Smooth muscle cell of the brain vasculature (primary cell): ENCODE measurements at places on chromosomes 13 and 19.
A peak's percentile ranks its signal among the peaks of the same experiment; 100 is the strongest.

- no peak for DNase-seq
Measured at GRCh38 chr13:45142440-45143345, 22.4 kb downstream of the GTF2F2 start.

- DNase-seq = no peak
Measured at GRCh38 chr13:111184458-111185401, 69.6 kb downstream of the ARHGEF7 start.

DNA sequence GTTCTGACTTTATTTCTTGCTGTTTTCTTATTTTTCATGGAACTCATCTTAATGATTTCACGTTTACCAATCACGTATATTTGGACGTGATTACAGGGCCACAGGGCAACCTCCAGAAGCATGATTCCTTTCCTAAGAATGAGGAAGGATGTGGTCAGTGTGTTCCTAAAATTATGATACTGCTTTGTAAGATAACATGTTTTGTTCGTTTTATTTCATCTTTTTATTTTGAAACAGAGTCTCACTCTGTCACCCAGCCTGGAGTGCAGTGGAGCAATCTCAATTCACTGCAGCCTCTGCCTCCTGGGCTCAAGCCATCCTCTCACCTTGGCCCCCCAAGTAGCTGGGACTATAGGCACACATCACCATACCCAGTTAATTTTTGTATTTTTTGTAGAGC is 24.8 kb upstream of the LAIR1 start:
- no peak for DNase-seq

DNA sequence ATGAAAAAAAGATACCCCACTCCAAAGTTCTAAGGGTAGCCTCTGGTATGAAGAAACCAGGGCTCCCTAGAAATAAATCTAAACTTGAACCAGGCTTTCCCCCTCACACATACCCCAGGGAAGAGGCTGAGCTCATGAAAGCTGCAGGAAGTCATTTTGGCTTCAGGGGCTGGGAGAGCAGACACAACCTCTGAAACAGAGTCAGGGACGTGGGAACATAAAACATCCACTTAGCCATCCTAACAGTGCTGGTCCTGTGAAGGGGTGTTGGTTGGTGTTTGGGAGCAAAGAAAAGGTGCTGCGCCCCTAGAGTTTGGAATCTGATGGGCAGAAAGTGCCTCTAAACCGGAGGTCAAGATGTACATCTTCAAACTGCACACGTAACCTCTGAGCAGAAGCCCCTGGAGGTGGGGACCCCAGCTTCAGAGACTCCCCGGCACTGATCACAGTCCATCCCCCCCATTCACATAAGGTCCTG is 15.8 kb downstream of the RAB3D start:
- DNase-seq = no peak

DNA sequence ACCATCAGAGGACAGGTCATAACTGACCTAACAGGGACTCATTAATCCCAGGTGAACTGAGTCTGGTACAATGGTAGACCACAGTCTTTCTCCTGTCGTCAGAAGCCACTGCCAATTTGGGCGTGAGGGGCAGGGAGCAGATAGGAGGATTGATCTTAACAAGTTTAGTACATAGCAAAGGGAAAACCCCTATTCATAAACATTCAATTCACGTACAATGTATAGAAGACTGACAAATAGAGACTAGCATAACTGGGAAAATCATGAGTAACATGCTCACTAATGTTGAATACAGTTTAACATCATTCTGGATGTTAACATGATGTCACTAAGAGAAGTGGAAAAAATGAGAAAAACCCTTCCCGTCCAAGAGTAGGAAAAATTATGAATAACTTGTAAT is 54.1 kb downstream of the SLC7A1 start:
- no peak for DNase-seq

DNA sequence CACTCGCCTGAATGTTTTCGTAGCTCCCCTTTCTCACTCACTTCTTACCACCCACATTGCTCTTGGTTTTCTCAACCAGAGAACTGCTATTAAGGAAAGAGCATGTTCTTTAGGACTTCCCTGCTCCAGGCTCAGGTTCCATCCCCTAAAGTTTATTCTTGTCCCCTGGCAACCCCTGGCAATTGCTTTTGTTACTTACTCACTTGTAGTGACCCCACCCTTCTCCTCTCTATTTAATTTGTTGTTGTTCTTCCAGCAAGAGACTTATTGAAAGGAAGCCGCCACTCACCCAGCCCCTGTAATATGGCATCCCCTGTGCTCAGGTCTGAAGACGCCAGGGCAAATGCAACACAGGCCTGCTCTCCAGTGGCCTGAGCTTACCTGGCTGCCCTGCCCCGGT is 233.7 kb upstream of the SOX21 start:
- no peak for DNase-seq

DNA sequence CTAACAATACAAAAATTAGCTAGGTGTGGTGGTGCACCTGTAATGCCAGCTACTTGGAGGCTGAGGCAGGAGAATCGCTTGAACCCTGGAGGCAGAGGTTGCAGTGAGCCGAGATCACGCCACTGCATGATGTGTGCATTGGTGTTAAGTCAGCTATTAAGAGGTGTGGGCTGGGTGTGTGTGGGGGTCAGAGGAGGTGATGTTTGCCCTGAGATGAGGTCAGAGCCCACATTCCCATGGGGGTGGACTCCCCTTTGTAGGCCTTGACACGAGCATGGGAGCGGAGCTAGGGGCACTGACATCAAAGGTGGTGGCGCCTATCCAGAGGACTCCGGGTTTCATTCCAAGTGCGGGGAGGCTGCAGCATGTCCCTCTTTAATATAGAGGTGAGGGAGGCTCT is 34.6 kb upstream of the LDLR start:
- no peak for DNase-seq

- no peak for DNase-seq
Measured at GRCh38 chr13:113078902-113079780, 26.4 kb upstream of the F7 start.

GRCh38 chr19:18594824-18595373 is 6.3 kb downstream of the REX1BD start:
- DNase-seq = no peak

- DNase-seq = no peak
Measured at GRCh38 chr13:29905845-29906244, 55.4 kb upstream of the UBL3 start.

DNA sequence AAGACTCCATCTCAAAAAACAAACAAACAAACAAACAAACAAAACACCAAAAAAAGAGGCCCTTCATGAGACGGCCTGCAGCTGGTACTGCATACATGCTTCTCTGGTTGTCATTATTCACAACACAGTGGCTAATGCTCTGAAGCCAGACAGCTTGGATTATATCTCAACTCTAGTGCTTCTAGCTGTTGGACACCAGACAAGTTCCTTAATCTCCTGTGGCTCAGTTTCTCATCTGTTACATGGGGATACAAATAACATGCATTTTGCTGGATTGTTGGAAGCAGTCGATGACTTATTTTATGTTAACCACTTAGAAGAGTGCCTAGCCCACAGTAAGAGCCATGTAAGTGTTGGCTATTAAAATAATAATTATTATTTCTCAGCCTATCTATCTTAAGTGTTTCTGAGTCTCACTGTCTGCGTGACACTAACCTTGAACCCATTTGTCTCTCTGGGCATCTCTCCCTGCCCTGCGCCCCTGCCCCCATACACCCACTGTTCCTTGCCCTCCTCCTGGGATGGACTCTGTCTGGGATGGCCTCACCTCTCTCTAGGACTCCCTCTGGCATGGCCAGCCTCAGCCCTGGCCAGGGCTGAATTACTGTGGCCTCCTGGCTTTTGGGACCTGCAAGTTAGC is 3.1 kb upstream of the JUNB start:
- no peak for DNase-seq

DNA sequence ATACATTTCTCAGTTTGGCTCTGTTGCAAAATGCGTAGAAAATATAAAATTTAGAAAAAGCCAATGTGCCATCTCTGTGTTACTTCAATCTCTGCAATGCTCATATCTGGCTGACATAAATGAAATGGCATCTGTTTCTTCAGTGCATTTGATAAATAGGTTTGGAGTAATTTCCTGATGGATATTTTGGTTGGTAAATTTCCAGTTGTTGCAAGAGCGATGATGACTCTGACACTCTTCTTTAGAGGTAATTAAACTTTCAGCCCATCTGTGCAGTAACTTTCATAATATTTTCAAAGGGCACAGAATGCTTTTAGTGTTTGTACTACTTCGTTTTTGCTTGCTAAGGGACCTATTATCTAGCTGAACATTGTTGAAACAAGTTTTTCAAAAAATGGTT is 1286.4 kb downstream of the PCDH9 start:
- no peak for DNase-seq

DNA sequence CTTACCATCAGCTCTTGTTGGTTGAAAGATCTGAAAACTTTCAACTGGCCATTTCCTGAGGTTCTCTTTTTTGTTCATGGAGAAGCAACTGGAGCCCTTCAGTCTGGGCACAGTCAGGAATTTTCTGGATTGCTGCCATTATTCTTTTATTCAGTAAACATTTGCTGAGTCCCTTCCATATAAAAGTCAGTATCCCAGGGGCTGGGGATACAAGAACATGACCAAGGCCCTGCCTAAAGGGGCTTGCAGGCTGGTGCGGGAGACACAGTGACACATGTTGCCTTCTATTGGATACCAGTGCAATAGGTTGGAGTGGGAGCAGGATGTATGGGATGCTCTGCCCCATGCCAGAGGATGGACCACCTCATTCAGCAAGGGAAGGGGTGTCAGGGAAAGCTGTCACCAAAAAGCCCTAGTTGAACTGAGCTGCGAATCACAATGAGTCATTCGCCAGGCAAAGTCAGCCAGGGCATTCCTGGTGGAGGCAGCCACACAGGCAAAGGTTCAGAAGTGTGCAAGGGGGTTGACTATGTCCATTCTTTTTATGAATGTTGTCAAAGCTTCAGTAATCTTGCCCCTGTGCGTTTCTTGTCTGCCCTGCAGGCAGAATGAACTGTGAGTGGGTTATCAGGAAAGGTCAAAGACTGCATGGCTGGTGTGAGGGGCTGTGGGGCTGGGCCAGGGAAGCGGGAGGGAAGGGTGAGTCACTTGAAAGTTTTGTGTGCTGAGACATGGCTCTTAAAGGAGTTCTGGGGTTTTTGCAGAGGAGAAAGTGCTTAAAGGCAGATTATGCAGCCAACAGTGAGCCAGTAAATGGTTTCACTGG is 395.9 kb downstream of the KCNRG start:
- no peak for DNase-seq

GRCh38 chr13:61110732-61111131 is 304.9 kb downstream of the PCDH20 start:
- DNase-seq = no peak

DNA sequence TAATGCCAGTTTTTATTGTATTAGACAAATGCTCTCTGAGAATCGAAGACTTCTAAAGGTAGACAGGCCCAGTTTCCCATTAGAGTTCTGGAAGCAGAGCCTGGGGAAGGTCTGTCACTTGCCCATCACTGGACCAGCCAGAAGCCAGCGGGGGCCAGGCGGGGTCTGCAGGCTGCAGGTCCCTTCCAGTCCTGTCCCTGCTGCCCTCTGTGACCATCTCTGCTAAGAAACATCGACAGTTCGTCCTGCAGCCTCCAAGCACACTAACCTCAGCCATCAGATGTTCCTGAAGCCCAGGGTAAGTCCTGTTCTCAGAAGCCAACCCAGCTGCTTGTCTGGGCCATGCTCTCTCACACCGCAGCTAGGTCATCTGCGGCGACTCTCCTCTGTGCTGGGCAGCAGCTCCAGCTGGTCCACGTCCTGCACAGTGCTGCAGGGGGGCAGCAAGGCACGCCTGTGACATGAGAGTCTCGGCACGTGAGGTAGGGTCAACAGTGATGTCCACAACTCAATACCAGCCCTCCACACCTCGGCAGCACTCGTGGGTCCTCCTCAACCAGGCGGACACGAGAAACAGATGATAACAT is 2.9 kb upstream of the ADPRHL1 start:
- DNase-seq = no peak

- DNase-seq = no peak
Measured at GRCh38 chr13:104936304-104936703, 1599.2 kb downstream of the EFNB2 start.

DNA sequence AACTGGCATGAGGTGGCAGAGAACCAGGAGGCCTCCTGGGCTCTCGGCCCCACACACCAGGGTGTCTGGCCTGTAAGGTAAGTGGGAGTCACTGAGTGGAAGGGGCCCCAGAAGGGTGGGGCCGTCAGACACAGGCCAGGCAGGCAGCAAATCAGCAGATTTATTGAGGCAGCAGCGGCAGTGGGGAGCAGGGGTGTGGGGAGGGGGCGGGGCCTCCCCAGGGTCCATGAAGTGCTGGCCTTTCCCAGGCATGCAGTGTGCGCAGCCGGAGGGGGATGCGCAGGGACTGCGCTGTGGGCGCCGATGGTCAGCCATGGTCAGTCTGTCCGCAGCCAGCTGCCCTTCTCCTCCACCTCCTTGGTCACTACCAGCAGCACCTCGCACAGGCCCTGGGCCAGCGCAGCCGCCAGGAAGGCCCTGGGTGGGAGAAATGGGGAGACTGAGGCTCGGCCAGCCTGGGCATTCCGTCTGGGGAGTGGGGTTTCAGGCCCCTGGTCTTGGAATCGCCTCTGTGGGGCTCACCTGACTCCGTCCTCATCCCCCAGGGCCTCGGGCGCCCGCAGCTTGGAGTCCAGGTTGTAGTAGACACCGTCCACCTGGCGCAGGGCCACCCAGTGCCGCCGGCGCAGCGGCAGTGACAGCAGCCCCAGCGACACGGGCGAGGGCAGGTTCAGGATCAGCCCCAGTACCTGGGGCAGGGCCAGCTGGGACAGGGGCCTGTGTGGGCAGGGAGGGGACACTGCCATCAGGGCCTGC is 5.0 kb downstream of the JOSD2 start:
- no peak for DNase-seq

- no peak for DNase-seq
Measured at GRCh38 chr19:10818301-10819123, 17.5 kb downstream of the TMED1 start.

DNA sequence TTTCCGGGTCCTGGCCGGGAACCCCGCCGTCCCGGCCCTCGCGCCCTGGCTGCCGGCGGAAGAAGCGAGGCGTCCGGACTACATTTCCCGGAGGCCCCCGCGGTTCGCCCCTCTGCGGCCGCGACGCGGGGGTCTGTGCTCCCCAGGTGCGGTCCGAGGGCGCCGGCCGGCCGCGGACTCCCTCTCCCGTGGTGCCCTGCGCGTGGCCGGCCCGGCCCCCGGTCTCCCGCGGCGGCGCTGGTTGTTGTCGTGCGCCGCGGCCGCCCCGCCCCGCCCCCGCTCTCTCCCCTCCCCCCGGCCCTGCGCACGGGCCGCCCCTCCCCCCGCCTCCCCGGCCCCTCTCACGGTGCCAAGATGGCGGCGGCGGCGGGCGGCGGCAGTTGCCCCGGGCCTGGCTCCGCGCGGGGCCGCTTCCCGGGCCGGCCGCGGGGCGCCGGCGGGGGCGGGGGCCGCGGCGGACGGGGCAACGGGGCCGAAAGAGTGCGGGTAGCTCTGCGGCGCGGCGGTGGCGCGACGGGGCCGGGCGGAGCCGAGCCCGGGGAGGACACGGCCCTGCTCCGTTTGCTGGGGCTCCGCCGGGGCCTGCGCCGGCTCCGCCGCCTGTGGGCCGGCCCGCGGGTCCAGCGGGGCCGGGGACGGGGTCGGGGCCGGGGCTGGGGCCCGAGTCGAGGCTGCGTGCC is at the start of gene KMT2B:
KMT2B (plus strand) TSS at position 339 of the 680 bp plus-strand sequence; CDS start at position 355, 16 bp downstream.
- DNase-seq = peak; percentile 83

DNA sequence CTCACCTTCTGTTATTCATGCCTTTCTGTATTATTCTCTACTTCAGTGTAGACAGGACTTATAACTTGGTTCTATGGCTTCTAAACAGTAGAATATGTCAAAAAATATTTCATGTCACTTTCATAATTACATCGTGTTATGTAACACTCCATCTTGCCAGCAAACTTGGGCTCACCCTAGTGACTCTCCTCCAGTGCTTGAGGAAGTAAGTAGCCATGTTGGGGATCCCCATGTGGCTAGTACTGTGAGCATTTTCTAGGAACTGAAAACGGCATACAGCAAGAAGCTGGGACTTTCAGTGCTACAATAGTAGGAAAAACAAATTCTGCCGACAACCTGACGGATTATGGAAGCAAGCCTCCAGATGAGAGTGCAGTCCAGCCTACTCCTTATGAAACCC is 495.6 kb downstream of the SLITRK6 start:
- no peak for DNase-seq
